Breast epithelium (tissue), 4 donors: ENCODE measurements at places on chromosomes 5 and 9.

DNA sequence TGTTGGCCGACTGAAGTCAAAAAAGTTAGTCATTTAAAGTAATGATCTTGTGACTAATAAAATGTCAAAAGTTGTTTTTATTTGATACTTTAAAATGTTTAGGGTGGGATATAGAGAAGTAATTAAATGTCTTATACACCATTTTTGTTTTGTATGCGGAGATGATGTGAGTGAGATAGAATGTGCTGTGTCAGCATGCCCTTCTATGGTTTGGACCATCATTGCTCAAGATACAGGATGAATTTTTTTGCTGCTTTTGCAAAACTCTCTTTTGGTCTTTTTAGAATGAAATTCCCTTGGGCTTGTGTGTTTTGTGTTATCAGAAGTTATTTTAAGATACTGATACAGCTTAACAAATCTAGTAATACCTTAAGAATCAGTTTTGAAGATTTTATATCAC lies 12.5 kb downstream of the SRFBP1 start:
- H3K4me3 ChIP-seq = no peak overlapping the region
- no peaks in the 10 kb centered on the region for H3K27me3 ChIP-seq
- H3K36me3 ChIP-seq = no peaks in the 10 kb centered on the region
- H3K27ac ChIP-seq = no peak overlapping the region
- no peaks in the 10 kb centered on the region for H3K4me1 ChIP-seq

GRCh38 chr5:112742424-112742823 lies 4.7 kb downstream of the APC start:
- H3K27me3 ChIP-seq = no peaks in the 10 kb centered on the region
- no peaks in the 10 kb centered on the region for H3K36me3 ChIP-seq
- no peak for DNase-seq

DNA sequence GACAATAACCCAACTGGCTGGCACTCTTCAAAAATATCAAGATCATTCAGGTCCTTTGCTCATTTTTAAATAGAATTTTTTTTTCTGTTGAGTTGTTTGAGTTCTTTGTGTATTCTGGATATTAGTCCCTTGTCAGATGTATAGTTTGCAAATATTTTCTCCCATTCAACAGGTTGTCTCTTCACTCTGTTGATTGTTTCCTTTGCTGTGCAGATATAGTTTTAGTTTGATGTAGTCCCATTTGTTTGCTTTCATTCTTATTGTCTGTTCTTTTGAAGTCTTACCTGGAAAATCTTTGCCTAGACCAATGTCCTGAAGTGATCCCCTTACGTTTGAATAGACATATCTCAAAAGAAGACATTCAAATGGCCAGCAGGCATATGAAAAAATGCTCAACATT lies 22.8 kb downstream of the PTTG1 start:
- H3K27ac ChIP-seq = no peak overlapping the region
- no peak for DNase-seq
- no peaks in the 10 kb centered on the region for H3K27me3 ChIP-seq
- no peaks in the 10 kb centered on the region for H3K36me3 ChIP-seq

DNA sequence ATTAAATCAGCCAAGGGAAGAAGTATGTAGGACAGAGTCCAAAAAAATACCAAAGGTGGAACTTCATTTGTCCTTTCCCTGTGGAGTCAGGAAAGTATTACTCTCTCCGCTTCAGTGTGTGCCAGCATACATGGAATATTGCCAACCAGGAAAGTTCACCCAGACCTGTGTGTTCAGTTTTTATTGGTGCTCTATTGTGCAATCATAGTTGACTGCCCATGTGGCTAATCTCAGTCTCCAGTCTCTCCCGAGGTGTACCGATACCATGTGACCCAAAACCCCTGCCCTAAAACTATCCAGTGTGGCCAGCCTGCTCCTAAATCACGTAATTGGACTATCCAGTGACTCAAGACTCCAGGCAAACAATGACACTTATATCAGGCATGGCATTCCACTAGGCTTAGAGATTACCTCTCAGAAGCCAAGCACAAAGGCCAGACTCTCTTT lies 38.8 kb downstream of the NFX1 start:
- H3K4me1 ChIP-seq = peaks cover 8% of the 10 kb centered on the region
- no peaks in the 10 kb centered on the region for H3K36me3 ChIP-seq
- peak; percentile 89 for DNase-seq
- no peaks in the 10 kb centered on the region for H3K27me3 ChIP-seq
- H3K4me3 ChIP-seq = no peak overlapping the region

DNA sequence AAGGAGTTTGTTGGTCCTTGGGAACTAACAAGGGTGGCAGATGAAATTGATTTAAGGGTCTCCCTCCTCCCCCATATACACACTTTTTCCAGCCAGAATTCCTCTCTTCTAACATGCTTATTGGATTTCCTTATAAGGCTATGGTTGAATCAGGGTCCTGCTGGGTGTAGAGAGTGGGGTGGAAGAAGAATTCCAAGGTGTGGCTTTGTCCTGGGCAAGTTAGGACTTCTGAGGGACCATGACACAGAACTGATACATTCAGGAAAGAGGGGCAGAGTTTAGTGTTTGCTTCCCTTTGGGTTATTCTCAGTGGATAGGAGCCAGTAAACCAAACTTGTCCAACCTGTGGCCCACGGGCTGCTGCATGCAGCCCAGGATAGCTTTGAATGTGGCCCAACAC lies 116.5 kb downstream of the SNX18 start:
- H3K4me3 ChIP-seq = no peak overlapping the region
- no peak overlapping the region for H3K27ac ChIP-seq
- no peaks in the 10 kb centered on the region for H3K36me3 ChIP-seq
- no peaks in the 10 kb centered on the region for H3K27me3 ChIP-seq
- DNase-seq = no peak
- no peaks in the 10 kb centered on the region for H3K4me1 ChIP-seq

GRCh38 chr5:73902327-73903051 lies 276.5 kb downstream of the ARHGEF28 start:
- H3K27me3 ChIP-seq = no peaks in the 10 kb centered on the region
- H3K27ac ChIP-seq = peak overlapping the region; percentile 79
- H3K4me1 ChIP-seq = peaks cover 7% of the 10 kb centered on the region

DNA sequence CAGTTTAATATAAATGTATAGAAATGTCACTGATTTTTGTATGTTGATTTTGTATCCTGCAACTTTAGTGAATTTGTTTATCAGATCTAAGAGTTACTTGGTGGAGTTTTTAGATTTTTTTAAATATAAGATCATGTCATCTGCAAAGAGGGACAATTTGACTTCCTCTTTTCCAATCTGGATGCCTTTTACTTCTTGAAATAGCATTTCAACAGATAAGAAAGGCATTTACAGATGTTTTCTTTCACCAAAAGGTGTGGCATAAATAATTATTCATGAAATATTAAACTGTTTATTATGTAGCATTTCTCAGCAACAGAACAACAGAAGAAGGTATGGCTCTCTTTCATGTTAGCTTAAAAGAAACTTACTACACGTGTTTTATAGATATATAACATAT lies 34.9 kb upstream of the NIPBL start:
- no peak for DNase-seq
- no peaks in the 10 kb centered on the region for H3K36me3 ChIP-seq
- no peak overlapping the region for H3K4me3 ChIP-seq
- no peaks in the 10 kb centered on the region for H3K4me1 ChIP-seq
- no peaks in the 10 kb centered on the region for H3K27me3 ChIP-seq

- no peaks in the 10 kb centered on the region for H3K4me1 ChIP-seq
- no peak overlapping the region for H3K27ac ChIP-seq
- no peaks in the 10 kb centered on the region for H3K27me3 ChIP-seq
- H3K36me3 ChIP-seq = no peaks in the 10 kb centered on the region
- H3K4me3 ChIP-seq = no peak overlapping the region
These were observed 115.3 kb upstream of the FSTL4 start for GRCh38 chr5:133727636-133728035.

DNA sequence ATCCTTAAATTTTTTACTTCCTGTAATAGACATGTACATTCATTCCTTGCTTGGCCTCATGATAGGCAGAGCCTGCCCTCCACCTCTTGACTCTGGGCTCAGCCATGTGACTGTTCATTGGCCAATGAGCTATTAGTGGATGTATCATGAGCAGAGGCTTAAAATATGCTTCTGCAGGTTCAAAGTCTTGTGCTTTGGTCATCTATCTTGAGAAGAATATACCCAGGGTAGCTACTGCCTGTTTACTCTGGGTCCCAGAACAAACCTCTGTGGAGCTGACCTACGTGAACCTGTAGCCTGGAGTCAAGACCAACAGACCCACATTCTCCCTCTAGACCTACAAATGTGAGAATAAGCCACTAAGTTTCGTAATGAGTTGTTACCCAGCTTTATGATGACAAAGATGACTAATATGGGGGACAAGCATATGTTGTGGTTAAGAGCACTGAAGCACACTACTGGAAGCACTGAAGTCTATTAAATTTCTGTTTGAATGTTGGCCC lies 244.4 kb downstream of the MAST4 start:
- no peak overlapping the region for H3K27ac ChIP-seq
- no peak overlapping the region for H3K4me3 ChIP-seq
- H3K36me3 ChIP-seq = no peaks in the 10 kb centered on the region

DNA sequence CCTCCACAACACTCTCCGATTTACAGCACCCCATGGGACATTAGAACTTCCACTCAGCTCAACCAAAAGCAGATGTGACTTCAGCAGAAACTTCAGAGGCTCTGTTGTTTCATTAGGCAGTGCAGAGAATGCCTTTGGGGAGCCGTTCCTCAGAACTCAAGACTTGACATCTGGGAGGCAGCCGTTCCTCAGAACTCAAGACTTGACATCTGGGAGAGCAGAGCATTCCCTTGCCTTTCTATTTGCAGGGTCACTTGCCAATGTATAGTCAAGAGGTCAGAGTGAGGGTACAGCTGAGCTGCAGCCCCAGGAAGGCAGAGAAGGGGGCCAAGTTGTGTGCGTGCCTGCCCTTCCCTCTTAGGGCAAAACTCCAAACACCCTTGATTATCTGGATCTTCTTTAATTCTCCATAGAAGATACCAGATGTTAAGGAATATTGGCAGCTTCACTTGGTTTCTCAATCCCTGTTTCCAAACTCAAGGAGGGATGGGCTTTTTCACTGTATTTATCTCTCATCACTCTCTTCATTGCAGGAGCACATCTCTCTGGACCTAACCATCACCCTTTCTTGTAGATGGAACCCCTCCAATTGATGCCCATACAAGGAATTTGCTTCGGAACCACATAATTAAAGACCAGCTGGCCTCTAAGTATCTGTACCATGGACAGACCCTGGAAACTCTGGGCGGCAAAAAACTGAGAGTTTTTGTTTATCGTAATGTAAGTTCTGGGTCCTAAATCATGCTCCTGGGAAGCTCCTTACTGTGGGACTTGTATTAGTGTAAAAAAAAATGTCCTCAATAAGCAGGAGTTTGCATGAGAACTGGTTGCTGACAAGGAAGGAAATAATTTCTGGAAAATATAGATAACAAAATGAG lies 25.6 kb downstream of the TGFBI start:
- H3K4me1 ChIP-seq = no peaks in the 10 kb centered on the region
- H3K27me3 ChIP-seq = no peaks in the 10 kb centered on the region
- DNase-seq = no peak
- H3K4me3 ChIP-seq = no peak overlapping the region
- H3K27ac ChIP-seq = peak overlapping the region; percentile 33
- H3K36me3 ChIP-seq = no peaks in the 10 kb centered on the region
